Activated CD4-positive, alpha-beta T cell treated with anti-CD3 and anti-CD28 coated beads, Interleukin-2, amount 50 U/mL, for 48 hours (primary cell): ENCODE measurements at places on chromosomes 4 and X.
A peak's percentile ranks its signal among the peaks of the same experiment; 100 is the strongest.

GRCh38 chr4:83217721-83218522 lies 66.7 kb downstream of the COQ2 start:
- DNase-seq = peak; percentile 54

DNA sequence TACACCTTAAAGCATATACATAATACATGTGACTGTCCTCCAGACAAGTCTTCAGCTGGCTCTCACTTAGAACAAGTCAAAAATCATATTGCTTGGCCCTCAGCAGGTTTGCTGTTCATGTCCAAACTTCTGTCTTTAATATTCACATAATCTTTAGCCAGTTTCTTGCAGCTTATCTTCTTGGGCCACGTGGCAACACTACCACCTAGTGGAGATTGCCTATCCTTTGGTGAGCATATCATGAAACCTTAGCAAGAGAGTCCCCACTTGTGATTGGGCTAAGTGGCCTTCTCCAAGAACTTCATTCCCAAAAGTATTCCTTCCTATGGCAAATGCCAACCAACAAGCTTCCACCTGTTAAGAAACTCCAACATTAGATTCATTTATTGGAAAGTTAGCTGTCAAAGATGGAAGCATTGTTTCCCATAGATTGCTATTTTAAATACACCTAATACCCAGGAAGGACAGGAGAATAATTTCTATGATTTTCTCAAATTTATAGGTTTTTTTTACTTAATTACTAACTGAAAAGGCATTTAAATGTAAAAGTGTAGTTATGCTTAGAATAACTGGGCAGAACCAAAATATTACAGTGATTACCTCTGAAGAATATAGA lies 231.9 kb upstream of the INTU start:
- peak; percentile 53 for DNase-seq

DNA sequence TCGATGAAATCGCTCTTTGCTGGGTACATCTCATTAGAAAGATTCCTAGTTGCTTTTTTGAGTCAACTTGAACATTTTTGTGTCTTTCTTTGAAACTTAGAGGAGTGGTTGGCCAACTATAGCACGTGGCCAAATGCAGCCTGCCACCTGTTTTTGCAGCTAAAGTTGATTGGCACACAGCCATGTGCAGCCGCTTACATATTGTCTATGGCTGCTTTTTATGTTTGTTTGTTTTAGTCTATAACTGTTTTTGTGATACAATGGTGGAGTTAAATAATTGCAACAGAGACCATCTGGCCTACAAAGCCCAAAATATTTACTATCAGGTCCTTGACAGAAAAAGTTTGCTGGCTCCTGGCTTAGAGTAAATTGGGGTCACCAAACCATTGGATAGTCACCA lies 86.3 kb downstream of the CLCN4 start:
- DNase-seq = no peak

- no peak for DNase-seq
Measured at GRCh38 chr4:24411299-24411698, 173.1 kb downstream of the DHX15 start.

DNA sequence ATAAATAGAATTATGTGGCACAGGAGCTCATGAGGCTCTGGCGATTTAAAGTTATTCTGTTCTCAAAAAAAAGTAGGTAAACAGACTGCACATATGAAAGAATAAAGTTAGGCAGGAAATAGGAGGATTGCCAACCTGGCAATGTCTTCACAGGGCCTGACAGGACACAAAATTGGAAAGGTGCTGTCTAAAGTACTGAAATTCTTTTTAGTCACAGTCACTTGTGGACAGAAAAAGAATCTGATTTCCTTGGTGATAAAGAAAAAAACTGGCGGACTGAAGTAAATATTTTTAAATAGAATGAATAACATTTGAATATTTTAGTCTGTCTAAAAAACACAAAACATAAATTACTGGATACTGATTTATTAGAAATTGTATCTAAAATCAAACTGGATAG lies 124.4 kb downstream of the VEGFC start:
- DNase-seq = no peak

GRCh38 chr4:71765821-71766383 lies 18.0 kb downstream of the GC start:
- DNase-seq = no peak

DNA sequence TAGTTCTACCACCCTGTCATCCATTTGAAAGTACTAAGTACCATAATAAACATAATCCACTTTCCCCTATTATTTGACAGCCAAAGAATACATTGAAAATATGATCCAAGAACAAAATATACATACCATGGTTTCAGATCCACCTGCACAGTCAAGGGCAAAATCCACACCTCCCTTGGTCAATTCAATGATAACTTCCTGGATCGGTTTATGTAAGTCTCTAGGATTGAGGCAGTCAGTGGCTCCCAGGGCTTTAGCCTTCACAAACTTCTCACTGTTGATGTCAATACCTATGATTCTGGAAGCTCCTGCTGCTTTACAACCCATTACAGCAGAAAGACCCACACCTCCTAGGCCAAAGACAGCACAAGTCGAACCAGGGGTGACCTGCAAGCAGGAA lies 12.7 kb downstream of the ADH4 start:
- no peak for DNase-seq

DNA sequence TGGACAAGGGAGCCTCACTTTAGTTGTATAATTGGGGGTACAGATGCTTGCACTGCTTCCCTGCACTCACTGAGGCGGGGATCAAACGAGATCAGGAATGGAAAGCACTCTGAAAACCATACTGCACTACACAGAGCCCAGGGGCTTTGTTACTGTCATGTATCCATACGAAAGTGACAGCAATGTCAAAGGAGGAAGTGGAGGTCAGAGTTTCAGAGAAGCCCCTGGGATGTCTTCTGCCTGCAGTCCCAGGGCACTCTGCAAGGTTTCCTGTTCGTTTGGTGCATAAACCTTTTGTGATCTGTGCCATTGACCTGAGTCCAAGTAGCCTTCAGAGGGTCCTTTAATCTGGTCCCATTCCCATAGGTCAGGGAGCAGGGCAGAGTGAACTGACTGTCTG lies 31.2 kb downstream of the RNF175 start:
- DNase-seq = no peak

DNA sequence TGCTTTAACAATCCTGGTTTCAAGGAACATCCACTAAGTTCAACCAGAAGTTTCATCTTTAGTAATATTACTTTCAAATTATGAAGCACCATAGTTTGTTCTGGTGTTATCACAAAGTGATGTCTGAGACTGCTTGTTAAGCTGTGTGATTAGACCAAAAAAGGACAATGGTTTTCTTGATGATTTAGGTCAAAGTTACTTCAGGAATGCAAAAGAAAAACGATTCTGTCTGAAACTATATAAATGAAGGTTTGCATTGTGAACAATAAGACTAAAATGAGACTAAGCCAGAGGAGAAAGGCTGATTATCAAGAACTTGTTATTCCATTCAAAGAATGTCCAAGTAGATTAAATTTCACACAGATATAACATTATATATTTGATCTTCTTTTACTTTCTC lies 122.4 kb upstream of the ETNPPL start:
- no peak for DNase-seq

DNA sequence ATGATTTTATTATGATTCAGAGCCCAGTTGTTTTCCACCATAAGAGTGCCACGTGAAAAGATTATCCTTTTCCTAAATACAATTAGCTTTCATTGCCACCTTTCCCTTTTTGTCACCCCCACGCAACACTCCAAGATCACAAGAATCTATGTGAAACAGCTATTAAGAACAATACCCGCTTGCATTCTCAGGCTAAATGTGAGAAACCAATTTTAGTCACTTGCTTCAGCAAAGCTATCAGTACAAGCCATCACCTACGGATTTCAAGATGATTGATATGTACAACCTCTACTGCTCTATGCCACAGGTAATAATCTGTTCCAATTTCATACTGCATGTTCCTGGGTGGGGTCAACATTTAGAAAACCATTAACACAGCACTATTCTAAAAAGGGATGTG lies 2.5 kb downstream of the ATP11C start:
- DNase-seq = no peak

DNA sequence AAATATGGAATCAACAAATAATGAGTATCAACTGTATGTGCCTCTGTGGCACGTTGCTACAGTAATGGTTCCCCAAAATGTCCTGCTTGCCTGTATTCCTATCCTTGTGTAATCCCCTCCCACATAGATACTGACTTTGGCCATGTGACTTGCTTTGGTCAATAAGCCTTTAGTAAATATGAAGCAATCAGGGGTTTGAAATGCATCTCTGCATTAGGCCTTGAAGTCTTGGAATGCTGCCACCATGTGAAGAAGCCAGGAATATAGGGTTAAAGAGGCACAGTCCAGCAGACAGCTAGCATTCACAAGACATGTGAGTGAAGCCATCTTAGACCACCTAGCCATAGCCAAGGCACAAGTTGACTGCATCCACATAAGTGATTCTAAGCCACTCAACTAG lies 190.9 kb downstream of the GABRB1 start:
- DNase-seq = no peak

GRCh38 chr4:110107866-110108265 lies 90.5 kb downstream of the ELOVL6 start:
- DNase-seq = no peak

- no peak for DNase-seq
Measured at GRCh38 chrX:45056428-45057145, 144.1 kb downstream of the DIPK2B start.

- no peak for DNase-seq
Measured at GRCh38 chrX:13147733-13148132, 103.3 kb upstream of the FAM9C start.

DNA sequence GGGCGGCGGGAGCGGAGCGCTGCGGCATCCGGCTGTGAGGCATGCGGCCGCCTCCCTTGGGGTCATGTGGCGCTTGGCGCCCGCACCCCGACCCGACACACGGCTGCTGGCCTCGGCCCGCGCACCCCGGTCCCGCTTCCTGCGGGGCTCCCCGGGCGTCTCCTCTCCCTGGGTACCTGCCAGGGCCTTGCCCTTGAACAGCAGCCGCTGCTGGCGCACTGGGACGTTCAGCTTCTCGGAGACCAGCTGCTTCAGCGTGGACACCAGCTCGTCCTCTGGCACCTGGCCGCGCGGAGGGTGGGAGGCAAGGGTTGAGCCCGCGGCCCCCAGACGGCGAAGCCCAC lies 391 bp downstream of the UBL4A start:
- DNase-seq = peak; percentile 22

DNA sequence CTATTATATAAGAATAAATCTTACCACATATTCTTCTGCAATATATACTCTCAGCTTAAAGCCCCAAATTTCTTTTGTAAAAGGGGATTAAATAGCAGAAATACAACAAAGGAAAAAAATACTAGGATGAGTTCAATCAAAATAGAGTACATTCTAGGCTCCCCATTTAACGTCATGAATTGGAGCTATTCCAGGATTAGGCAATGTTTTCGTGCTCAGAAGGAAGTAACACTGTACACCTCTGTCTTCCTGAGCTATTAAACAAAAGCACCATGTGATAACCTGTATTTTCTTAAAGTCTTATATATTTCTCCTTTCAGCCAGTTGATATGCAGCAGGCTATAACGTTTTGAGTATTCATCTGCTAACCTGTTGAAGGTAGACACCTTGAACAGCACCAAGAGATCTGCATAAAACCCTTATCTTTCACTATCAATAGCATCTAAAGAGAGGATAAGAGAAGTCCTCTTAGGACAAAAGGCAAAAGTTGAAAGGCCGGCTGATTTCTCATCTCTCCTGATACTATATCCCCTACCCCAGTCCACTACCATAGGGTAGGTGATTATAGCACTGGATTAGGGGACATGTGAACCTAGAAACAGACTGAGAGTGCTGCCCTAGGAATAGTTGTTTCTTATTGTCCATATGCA lies 31.5 kb downstream of the TEC start:
- no peak for DNase-seq

- no peak for DNase-seq
Measured at GRCh38 chr4:124334119-124334518, 378.4 kb downstream of the ANKRD50 start.

GRCh38 chrX:47662144-47662657 lies 3.2 kb upstream of the UXT start:
- DNase-seq = peak; percentile 52

GRCh38 chrX:78624962-78625909 lies 33.9 kb downstream of the RTL3 start:
- no peak for DNase-seq

DNA sequence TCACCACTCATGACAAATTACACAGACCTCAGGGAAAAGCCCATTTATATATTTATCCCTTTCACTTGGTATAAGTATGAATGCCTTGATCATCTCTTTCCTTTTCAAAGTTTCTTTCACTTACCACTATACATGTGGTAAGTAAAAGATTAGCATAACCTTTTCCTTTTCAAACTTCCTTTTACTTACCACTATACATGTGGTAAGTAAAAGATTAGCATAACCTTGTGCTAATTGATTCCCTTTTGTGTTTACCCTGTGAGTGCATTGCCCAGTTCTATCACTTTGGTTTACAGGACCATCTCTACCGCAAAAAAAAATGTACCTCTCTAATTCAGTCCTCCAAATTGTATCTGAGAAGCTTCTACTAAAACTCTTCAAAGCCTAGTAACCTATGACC lies 32.7 kb upstream of the TCEANC start:
- no peak for DNase-seq

DNA sequence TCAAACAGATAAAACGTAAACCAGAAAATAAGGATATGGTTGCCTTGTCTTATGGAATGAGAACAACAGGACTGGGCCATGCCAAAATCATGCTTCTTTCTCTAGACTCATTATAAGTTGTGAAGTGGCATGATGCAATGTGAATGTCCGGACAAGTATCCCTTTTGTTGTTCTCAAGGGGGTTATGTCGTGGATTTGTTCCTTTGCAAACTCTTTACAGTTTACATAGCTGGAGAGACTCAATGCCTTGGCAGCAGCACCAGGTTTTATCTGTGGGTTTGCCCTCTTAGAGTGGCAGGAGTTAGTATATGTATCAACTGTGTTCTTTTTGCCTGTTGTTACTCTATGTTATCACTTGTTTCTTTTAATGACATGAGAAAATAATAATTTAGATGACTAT lies 41.4 kb downstream of the SPRY1 start:
- DNase-seq = no peak

DNA sequence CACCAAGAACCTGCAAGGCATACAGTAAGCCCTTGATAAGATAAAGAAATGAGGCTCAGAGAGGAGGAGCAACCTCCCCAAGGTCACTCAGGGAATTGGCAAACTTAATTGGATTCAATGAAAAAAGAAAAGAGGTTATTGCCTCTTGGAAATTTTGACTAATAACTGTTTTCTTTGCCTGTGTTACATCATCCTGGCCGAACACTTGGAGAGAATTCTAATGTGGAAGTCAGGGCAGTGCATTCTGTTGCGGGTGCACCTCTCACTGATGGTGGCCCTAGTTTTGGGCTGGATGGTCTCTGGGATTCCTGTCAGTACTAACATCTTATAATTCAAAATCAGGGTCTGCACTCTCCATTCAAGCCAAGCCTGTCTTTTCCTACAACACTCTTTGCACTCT lies 186.2 kb upstream of the BCOR start:
- no peak for DNase-seq
